ENCODE measurements at places on chromosomes 3 and 15.
A peak's percentile ranks its signal among the peaks of the same experiment; 100 is the strongest.

- no peak for DNase-seq
Measured at GRCh38 chr3:14143271-14144225, 18.7 kb downstream of the TMEM43 start.

DNA sequence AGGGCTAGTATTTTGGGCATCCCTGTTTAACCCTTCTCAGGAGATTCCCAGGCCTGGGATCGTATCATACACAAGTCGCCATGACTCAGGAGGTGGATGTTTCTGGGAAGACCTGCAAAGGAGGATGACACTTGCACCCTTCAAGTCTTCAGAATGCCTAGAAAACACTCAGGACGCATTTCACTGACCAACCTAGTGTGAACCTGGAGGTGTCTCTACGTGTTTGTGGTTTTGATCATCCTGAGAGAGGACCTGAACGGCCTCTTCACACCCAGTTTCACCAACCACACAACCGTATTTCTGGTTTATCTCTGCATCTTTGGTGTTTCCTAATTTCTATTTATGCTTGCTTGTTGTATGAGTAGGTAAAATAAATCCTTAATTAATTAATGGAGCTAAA is 2.8 kb upstream of the CLDND1 start:
- peak; percentile 39 for DNase-seq

DNA sequence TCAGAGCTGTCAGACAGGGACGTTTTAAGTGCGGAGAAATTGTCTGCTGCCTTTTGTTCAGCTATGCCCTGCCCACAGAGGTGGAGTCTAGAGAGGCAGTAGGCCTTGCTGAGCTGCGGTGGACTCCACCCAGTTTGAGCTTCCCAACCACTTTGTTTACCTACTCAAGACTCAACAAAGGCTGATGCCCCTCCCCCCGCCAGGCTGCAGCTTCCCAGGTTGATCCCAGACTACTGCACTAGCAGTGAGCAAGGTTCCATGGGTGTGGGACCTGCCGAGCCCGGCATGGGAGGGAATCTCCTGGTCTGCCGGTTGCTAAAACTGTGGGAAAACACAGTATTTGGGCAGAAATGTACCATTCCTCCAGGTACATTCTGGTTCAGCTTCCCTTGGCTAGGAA is 282.1 kb downstream of the VGLL3 start:
- DNase-seq: no peak

DNA sequence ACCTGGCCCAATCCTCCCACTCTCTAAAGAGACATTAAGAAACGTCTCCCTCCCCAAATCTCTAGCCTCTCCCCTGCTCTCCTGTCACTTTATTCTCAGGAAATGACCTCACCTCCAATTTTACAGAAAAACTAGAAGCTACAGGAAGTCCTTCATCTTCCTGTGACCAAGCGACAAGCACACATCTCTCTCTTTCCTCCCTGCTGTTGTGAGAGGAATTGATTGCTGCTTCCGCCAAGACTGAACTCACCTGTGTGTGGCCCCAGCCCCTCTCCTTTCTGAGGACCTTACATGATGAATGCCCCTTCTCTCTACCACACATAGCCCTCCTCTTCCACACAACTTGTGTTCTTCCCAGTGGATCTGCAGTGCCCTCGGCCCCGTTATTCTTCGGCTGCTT is 18.2 kb downstream of the DNAJB8 start:
- DNase-seq: peak; percentile 49

DNA sequence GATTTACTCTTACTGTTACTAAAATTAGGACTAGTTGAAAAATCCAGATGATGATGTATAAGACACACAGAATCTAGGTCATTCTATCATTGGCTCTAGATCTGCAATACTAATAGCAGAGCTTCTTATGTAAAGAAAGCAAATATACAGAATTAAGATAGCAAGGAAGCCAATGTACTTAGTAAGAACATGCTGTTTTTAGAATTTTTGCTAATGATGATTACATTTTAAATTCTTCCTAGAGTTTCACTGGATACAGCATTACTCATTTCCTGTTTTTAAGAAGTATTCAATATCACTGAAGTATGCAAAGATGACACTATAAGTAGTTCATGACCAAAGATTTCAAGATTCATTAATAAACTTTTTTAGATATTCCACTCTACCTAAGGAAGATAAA is 60.7 kb downstream of the CFAP20DC start:
- DNase-seq: no peak

All from CD4-positive, alpha-beta T cell treated with Interleukin-17A for 1 hour (primary cell).